ENCODE measurements at places on chromosomes 1 and 21.

GRCh38 chr1:105872817-105873216, 1183.7 kb upstream of the PRMT6 start:
- DNase-seq, result no peak

DNA sequence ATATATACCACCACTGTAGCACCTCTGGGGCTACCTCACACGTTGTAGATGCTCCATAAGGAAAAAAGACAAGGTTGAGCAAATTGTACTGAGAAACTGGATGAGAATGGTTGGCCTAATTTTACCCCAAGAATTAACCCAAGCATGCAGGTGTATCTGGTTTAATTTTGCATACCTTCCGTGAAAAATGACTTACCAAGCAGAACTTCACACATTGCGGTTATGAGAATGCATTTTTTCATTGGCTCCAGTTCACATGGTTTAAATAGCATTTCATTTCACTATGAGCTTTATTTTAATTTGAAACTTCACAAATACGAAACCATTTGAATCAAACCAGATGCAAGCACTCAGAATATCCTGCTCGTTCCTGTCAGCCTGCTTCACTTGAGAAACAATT, 512.2 kb downstream of the LTN1 start:
- no peak for DNase-seq

DNA sequence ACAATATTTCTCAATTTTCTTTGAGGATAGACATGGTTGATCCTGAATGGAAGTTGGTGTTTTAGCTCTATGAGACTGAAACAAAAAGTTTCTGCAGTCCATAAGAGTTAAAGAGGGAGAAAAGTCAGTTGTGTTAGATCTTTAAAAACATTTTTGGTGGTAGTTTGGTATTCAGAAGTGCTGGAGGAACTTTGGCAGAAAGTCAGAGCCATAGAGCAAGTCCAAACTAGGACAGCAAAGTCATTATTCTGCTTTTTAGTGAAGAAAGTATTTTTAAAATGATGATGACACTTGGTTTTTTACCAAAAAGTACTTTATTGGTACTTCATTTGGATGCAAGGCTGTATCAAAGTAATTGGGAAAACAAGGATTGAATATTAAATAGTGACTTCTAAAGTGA, 41.8 kb downstream of the FNBP1L start:
- no peak for DNase-seq

DNA sequence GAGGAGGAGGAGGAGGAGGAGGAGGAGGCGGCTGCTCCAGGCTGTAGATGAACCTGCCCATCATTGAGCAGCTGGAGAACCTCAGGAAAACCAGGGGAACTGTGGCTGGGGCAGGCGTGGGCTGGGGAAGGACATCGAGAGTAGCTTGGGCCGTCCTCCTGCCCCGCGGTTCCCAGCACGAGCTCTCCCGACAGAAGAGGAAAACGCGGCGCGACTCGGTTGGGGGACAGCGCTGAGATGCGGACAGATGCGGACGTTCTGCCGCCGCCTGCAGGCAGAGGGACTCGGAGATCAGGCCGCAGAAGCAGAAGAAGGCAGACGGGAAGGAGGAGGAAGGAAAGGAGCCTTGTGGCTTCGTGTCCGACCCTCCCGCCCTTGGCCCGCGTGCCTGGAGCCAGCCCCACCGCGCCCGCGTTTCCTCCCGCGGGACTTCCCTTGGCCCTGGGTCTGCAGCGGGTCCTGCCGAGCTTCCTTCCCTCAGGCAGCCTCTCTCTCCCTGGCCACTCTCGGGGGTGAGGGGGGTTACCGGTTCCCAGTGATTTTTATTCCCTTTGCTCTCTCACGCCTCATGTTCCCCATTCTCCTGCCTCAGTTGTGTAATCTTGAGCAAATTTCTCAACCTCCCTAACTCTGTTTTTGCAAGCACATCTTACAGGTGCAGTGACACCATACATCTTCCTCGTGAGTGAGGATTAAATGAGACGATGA, 1.7 kb upstream of the TNFRSF9 start:
- peak; percentile 24 for DNase-seq

DNA sequence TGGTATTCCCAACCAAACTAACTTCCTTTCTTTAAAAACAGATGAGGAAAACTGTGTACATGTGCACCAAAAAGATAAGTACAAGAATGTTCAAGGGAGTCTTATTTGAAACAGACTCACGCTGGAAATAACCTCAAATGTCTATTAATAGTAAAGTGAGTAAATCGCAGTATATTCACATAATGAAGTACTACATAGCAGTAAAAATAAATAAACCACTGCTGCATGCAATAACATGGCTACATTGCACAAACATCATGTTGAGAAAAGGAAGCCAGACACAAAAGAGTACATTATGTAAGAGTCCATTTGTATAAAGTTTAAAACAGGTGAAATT, 5.2 kb upstream of the DENND2D start:
- no peak for DNase-seq

- no peak for DNase-seq
Observed at GRCh38 chr1:16072095-16072494, 1.4 kb downstream of the FAM131C start.

DNA sequence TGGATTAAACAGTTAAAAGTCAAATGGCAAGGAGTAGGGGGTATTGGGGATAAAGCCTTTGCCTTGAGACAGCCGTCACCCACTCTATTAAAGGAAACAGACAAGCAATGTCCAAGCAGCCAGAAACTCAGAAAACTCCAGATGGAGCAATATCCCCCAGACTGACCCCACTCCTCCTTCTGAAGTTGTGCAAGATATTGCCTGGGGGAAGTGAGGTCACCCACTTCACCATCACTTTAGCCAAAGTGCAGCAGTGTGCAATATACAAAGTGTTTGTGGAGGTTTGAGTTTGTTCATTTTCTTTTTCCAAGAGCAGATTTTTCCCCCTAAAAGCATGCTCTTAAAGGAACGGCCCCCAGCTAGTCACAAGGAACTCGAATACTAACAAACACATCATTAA, 125.1 kb downstream of the ETS2 start:
- no peak for DNase-seq

DNA sequence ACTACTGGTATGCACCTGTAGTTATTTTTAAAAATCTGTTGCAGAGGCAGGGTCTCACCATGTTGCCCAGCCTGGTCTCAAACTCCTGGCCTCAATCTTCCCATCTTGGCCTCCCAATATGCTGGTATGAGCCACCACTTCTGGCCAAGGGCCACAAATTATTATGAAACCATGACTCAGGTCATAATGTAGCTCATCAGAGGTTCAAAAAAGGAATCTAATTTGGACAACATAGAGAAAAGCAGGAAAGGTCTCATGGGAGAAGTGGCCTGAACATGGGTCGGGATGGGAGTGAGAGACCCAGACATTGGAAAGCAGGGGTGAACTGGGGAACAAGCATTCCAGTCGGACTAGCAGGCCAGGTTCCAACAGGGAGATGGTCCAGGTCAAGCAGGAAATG, 45.2 kb upstream of the C1orf198 start:
- no peak for DNase-seq

GRCh38 chr1:42324398-42325013, 10.5 kb downstream of the FOXJ3 start:
- DNase-seq, result no peak

GRCh38 chr1:30745834-30746208, 11.8 kb downstream of the LAPTM5 start:
- DNase-seq, result no peak

GRCh38 chr1:4275083-4275482, 375.0 kb upstream of the C1orf174 start:
- no peak for DNase-seq

GRCh38 chr1:208238710-208239472, 5.3 kb downstream of the PLXNA2 start:
- no peak for DNase-seq

- no peak for DNase-seq
Observed at GRCh38 chr1:54157401-54157800, 4.6 kb upstream of the CDCP2 start.

GRCh38 chr1:50593515-50593914, 170.3 kb upstream of the DMRTA2 start:
- DNase-seq, result no peak
